ENCODE measurements at places on chromosomes 1 and 21. TPM values are rescaled to one million over a fixed set of nuclear protein-coding genes. Genes with fewer than 3 reads are reported as not detected.

DNA sequence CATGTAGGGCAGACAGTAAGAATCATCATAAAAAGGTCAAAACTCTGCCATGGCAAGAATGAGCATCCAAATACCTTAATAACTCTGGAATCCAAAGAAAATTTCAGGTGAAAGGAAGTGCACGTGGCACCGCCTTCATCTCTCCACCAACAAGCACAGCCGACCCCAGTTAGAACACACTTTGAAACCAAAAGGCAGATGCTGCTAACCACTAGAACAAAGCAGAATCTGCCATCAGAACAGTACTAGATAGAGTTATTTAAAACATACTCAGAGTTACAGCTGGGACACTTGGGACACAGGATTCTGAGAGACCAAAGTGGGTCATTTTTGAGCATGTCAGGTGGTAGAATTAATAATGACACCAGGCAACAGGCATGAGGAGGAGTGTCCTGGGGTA lies 106.7 kb upstream of the SOD1 start:
- DNase-seq, result no peak

DNA sequence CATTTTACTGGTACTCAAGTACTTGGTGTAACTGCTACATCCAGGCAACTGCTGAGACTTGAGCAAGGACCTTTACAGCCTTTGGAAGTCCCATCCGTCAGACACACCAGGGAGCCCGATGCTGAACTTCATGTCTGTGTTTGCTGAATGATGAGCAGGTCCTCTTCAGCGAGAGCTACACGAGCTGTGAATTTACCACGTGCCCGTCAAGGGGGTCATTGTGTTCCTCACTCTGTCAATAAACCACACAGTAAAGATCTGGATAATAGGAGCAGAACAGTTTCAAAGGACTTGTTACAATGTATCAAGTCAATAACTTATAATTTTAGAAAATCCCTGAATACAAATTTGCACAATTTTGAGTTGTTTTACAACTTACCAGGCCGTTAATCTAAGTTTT lies 427.2 kb downstream of the KIF26B start:
- no peak for DNase-seq

GRCh38 chr1:47683401-47683800 lies 245.6 kb downstream of the FOXD2 start:
- DNase-seq, result no peak

GRCh38 chr1:214718724-214719123 lies 115.7 kb downstream of the CENPF start:
- DNase-seq, result no peak

GRCh38 chr21:37575580-37575979 lies 209.0 kb downstream of the DYRK1A start:
- DNase-seq, result no peak

- DNase-seq, result no peak
These were observed 1450.2 kb downstream of the BRINP3 start for GRCh38 chr1:189027512-189027911.

Gene PGLYRP4
- not detected for total RNA-seq

Gene ATP6V1G3
- not detected for total RNA-seq

Gene WNT4
- total RNA-seq, result not detected

Data from activated CD4-positive, alpha-beta T cell treated with anti-CD3 and anti-CD28 coated beads, Interleukin-2, amount 10 ng/mL, durations not matched to agents 24 days and 14 days (primary cell).